SHP77 (cell line): ENCODE measurements at places on chromosomes 1 and 21.

DNA sequence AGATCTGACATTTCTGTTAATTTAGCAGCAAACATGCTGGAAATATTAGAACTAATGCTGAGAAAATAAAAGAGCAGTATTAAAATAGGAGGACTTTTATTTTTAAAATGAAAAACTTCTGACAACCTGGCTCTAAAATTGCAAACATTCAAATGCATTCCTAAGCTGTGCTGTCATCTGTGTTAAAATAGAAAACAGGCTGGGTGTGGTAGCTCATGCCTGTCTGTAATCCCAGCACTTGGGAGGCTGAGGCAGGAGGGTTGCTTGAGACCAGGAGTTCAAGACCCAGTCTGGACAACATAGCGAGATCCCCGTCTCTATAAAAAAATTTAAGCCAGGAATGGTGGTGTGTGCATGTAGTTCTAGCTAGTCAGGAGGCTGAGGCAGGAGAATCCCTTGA is 44.6 kb downstream of the MIGA1 start:
- DNase-seq = no peak

DNA sequence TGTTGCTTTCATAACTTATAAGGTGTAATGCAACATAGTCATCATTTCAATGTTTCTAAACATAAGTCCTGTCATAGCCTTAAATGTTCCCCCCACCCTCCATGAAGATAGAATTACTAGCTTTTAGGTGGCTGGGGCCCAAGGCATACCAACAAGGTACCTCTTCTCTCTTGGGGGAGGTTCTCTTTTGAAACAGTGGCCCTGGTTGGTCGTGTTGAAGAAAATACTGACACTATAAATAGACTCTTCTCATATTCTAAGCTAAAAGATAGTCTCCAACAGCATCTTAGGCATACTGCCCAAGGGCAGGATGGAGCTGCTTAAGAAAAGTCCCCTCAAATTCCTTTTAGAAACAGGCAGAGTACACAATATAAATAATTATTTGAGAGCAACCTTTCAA is 255.0 kb downstream of the FAF1 start:
- no peak for DNase-seq

DNA sequence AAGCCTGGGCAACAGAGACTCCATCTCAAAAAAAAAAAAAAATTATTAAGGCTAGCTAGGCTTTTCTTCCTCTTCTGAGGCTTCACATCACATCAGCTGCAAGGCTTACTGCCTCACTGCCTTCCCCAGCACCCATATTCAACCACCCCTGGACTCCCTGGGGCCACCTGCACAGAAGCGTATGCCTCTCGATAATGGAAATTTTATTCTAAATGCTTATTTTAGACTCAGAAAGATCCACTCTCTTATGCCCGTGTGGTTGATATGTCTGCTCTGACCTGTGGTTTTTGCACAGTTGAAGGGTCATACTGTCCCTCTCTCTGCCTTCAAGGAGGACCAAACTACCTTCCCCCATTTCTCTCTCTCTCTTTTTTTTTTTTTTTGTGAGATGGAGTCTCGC is 1.5 kb upstream of the FCRLA start:
- DNase-seq = no peak

DNA sequence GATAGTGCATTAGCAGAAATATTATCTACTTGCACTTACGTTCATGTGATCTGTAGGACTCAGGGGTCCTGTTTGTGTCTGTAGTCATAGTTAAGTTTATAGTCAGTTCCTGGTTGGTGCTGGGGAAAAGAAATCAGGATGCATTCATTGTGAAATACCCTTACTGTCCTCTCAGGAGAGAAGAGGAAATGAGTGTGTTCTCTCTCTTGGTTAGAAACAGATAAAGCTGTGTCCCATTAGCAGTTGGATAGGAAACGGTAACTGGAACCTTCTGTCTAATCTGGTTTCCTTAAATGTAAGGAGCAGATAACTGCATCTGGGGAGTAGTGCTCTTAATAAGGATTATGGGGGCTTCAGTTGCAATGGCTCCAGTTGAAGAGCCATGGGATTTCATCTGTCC is 8.9 kb downstream of the SDCCAG8 start:
- DNase-seq = no peak

DNA sequence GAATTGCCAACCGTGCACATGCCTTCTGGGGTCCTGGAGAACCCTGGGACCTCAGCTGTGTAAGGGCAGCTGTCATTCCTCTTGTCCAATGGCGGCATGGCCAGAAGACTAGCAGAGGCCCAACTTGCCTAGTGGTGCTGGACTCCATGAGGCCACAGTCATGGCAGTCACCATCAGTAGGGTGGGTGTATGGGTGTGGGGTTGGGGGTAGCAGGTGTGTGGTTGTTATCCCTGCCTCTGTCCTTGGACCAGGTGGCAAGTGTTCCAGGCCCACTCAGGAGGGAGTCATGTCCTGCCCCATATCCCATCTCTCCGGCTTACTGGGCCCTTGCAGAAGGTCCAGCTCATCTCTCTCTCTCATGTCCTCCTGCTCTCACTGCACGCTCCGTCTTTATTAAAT is 1596.2 kb downstream of the MRPL39 start:
- DNase-seq = no peak

GRCh38 chr1:155062702-155063411 is 683 bp upstream of the EFNA4 start:
- no peak for DNase-seq

DNA sequence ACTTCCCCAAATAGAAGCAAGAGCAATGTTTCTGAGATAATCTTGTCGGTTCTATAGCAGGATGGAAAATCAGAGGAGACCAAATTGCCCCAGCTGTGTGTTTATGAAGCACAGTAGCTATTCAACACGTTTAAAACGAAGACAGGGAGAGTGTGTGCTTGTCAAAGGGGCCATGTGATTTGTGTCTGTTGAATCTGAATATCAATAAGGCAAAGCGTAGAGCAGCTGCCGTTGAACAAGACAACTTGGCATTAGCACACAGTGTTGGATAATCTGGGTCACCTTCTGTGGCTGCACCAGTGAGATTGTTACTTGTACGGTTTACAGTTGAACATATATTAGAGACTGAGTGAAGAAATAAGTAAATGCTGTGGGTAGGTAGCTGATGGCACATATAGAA is 1.0 kb downstream of the CRB1 start:
- DNase-seq = peak; percentile 92

- no peak for DNase-seq
These were observed 122.3 kb downstream of the GRIK1 start for GRCh38 chr21:29817450-29817849.

DNA sequence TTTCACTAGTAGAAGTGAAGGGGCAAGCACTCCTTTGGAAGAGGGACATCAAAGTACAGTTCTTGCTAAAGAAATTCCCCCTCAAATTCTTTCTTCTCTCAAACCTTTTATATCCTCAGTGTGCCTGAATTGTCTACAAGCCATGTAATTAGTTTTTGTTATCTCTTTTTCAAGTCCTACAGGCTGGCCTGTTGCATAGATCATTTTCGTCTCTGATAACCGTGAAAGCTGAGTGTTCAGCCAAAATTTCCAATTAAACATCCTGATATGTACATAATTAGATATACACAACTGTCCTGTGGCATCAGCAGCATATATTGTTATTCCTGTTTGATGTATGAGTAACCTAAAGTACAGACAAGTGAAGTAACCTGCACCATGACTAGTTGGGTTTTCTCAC is 375.5 kb upstream of the ST6GALNAC5 start:
- no peak for DNase-seq

DNA sequence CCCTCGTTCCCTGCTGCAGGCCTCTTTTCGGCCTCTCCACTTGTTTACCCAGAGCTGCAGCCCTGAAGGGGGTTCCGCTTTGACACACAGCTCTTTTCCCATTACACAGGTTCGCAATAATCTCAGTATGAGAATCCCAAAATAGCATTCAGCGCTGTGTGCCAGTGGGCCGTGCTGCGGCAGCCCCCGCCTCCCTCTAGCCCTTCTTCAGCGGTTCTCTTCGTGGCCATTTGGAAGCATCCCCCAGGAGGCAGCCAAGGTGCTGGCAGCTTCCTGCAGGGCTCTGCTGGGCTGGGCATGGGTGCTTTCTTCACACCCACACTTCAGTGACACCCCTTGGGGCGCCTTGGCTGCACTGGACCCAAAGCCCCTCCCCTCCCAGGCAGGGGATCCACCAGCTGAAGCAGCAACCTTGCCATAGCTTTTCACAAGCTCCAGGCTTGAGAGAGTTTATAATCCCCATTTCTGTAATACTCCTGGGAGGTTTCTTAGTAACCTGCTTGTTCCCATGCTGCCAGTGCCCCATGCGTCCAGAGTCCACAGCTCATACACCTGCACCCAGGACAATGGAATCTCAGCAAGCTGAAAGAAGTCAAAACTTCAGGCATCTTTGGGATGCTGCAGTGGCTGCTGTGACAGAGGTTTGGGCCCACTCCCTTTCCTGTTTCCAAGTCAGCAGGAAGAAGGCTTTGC is 8.1 kb downstream of the NCF2 start:
- no peak for DNase-seq

GRCh38 chr1:18972991-18973390 is 16.5 kb upstream of the IFFO2 start:
- DNase-seq = no peak

DNA sequence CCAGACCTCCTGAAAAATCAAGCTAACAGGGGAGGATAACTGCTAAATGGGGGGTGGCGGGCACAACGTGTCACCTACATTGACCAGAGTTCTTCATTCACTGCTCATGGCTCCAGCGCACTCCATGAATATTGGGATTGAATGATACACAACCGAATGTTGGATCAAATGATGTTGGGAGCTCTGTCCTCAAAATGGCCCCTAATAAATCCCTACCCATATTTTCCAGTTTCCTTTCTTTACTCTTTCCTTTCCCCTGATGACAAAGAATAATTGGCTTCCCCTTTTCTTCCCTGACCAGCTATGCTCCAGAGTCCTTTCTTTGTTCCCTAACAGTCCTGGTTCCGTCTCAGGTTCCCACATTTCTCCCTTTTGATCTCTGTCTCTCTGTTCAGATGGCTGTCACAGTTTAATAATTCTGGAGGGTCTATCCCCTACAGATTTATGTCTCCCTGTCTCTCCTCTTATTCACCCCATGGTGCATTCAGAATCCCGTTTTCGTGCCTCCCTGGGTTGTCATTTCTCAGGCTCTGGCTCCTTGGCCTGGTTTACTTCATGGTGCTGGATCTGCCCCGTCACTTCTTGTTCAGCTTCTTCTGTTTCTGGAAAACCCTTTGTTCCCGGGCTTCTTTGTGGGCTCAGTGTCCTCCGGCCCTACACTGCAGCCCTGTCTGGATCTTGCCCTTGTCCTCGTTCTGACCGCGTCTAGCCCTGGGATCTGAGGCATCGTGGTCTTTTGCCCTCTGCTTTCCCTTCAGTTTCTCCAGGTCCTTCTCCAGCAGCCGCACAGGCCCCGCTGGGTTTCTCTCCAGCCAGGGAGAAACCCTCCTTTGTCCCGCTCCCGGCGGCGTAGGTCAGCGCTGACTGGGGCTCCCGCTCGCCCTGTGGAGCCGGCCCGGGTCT is 78.3 kb downstream of the NDUFS5 start:
- peak; percentile 25 for DNase-seq

GRCh38 chr1:218464871-218465270 is 119.7 kb downstream of the TGFB2 start:
- no peak for DNase-seq

- no peak for DNase-seq
These were observed 11.6 kb downstream of the SUCO start for GRCh38 chr1:172544481-172545104.

DNA sequence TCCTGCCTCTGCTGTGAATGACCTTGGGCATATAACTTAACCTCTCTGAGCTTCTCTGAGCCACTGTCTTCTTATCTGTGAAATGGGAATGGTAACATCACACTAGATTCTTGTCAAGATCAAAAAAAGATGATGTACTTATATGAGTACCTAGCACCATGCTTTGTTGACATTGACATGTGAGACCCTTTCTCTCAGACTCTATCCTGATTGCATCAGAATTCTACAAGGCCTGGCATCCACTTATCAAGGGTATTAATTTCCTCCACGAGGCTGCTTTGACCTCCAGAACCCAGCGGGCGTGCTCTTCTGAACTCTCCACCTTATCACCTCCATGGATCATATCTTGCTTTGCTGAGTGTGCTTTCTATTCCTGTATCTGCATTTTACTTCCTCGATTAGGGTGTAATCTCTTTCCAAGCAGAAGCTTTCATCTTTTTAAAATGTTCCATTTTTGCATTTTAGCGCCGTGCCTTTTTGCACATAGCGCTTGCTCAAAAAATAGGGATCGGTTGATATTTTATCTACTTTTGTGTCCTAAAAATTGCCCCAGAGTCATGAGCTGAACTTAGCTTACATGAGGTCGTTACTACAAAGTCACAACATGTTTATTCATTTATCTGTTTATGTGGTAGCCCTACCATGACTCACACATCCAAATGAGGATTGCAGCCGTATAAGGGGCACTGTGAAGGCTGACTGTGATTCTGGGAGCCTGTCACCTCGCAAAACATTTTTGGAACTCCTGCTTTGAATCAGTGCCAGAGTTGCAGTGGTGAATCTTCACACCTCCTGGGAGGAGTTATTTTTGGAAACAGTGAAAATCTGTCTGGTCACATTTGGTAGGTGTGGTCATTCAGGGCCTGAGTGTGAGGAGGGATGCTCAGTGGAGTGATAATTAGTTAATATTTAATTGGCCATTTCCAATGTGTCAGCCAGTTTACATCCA is 63.2 kb downstream of the IER5 start:
- no peak for DNase-seq

DNA sequence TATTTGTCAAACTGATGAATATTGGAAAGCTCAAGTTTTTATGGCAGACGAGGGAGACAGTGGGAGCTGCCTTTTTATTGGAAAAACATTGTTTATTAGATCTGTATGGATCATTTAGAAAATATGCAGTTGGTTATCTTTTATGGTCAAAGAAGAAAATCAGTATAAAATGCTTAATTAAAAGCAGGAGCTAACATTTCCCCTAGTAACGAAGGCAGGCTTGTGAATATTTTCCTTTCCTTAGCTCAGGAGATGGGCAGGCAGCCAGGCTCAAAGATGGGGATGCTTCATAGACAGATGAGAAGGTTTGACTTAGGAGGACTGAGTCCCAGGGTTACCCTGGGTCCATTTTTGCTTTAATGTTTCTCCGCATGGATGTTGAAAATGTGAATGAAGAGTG is 26.0 kb downstream of the ROR1 start:
- no peak for DNase-seq

DNA sequence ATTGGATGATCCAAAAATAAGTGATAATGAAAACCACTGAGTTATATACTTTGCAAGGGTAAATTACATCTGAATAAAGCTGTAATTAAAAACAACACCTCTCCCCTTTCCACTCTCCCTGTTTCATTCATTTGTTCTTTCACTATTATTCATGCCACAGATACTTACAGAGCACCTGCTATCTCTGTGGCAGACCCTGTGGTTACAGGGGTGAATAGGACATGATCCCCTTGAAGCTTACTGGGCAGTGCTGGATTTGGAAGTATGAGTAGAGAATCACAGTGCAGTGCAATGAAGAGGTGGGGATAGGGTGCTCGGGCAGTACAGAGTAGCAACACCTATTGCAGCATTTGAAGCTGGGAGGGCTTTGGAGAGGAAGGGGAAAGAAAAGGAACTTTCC is 21.7 kb downstream of the ARV1 start:
- no peak for DNase-seq

GRCh38 chr1:195580988-195581387 is 1027.3 kb downstream of the KCNT2 start:
- DNase-seq = no peak

GRCh38 chr1:168235548-168235885 is 9.7 kb downstream of the SFT2D2 start:
- no peak for DNase-seq
